ENCODE measurements at places on chromosomes 1 and 21.

DNA sequence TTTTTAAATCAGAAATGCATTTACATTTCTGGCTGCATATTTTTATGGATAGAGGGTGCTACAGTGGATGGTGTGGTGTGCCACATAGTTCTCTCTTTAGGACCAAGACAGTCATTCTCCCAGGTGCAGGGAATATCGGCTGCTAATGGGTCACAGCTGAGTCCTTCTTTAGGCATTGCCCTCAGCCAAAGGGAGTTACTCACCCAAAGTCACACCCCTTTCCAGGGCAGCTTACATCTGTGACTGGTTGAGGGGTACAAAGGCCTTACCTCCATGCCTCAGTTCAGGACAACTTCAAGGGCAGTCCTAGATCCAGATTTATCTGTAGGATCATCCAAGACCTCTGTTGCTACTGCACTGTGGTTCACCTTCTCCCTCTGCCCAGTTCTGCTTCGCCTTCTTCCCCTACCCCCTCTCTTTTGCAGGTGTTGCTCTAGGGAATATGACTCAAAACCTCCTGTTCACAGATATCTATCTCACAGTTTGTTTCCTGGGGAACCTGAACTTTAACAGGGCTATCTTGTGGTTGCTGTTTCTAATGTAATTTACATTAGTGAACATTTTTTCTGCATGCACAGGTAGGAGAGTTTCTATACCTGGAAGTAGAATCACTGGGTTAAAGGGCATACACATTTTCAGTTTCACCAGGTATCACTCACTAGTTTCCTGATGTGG, 413.9 kb downstream of the RPS6KC1 start:
- no peak for DNase-seq

DNA sequence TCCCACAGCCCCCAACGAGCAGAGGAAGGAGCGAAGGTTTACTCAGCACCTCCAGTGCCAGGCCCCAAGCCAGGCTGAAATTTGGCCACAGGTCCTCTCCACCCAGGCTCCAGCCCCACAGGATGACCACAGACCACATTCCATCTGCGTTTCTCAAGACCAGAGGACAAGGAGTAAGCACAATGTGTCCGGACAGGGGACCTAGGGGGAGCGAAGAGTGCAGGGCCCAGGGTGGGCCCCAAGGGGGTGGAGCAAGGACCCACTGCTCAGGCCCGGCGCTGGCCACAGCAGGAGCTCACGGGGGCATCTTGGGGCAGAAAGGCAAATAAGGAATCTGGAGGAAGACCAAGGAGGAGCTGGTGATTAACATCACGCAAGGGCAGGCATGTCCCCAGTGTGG, 100.5 kb downstream of the NPHP4 start:
- DNase-seq: no peak

DNA sequence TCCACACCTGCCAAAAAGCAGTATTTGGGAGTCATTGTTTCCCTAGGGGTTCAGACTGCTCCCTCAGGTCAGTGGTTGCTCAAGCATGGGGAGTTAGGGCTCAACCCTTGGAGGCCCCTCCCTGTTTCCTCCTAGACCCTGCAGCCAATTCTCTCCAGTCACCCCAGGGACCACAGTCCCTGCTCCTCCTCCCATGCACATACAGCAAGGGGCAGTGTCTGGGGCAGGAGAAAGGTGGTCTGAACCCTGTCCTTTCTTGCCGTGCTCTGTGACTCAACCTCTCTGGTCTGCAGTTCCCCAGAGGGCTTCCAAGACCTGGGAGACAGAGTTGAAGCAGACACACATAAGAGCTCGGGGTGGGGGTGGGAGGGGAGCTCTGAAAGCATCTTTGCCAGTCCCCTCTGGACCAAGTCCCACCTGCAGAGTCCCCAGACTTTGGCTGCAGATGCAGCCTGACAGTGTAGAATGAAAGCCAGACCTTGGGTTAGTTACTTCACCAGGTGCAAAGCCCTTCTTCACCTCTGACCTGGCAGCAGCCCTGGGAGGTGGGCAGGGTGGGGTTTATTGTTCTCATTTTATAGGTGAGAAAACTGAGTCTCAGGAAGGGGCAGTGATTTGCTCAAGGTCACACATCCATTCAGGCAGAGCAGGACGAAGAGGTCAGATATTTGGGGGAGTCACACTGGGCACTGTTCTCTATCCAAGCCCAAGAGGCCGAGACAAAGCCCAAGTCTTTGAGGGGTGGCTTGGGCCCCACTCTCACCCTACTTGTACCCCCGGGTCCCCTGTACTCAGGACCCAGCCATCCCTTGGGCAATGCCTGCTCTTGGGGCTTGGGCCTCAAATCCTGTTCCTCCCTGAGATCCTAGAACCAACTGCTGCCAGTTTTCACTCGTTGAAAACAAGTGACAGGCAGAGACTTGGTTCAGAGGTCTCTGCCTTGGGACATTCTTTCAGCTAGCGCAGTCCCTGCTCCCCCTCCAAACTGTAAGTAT, 748 bp downstream of the PDZK1IP1 start:
- no peak for DNase-seq

DNA sequence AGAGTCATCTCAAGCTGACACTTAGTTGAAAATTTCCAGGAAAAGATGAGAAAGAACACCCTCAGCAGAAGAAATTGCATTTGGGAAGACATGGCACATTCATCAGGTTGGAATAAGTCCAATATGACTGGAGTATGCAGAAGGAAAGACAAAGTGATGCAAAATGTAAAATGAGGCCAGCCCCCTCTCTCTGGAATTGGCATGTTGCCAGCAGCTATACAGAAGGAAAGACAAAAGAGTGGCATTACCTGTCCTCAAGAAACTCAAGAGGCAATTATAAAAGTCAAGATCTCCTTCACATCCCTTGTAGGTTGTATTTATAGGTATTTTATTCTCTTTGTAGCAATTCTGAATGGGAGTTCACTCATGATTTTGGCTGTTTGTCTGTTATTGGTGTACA, 426.3 kb downstream of the AGBL4 start:
- no peak for DNase-seq

GRCh38 chr1:217542136-217542777, 88.6 kb downstream of the GPATCH2 start:
- DNase-seq: no peak

GRCh38 chr21:21200103-21200938, 202.1 kb downstream of the NCAM2 start:
- no peak for DNase-seq

DNA sequence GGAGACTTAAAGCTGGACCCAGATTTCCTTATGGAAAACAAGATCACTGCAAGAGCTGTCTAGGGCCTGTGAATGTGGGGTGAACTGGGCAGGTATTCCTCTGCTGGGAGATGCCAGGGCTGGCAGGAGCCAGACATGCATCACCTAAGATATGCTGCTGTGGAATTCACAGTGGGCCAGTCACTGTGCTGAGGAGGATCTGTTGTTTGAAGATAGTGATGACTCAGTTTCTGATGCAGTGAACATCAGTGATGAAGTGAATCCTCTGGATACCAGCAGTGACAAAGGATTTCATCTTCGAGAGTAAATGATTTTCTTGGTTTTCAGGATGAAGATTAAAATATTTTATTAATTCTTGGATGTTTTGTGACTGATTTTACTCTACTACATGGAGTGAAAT, 29.9 kb upstream of the CAMSAP2 start:
- no peak for DNase-seq

DNA sequence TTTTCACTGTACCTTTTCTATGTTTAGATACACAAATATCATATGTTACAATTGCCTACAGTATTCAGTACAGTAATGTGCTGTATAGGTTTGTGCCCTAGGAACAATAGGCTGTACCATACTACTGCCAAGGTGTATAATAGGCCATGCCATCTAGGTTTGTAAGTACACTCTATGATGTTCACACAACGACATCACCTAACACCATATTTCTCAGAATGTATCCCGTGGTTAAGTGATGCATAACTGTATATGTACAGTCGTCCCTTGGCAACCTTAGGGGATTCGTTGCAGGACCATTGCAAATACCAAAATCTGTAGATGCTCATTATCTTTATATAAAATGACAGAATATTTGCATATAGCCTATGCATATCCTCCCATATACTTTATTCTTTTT, 5.8 kb upstream of the SSR2 start:
- no peak for DNase-seq

- DNase-seq: no peak
Observed at GRCh38 chr1:76027341-76027740, 47.2 kb upstream of the ST6GALNAC3 start.

DNA sequence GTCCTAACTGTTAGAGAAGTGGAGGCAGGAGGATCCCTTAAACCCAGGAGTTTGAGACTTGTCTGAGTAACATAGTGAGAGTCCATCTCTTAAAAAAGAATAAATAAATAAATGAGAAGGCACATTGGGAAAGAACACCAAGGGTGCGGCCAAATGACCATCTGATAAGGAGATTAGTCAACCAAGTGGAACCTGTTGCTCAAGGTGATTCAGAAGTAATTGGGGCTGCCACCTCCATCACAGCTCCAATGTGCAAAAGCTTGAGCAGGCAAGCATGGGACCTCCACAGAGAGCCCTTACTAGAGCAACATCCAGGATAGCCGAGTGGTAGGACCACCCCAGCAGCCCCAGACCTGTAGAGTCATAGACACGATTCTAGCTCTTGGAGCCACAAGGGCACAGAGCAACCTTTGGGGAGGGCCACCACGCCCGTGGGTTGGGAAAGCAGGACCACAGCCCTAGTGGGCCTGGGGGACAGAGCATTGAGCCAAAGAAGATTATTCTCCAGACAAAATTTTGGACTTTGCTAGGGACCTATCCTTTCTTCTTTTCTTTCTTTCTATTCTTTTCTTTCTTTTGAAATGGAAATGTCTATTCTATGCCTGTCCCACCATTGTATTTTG, 40.9 kb downstream of the KCNK1 start:
- no peak for DNase-seq

DNA sequence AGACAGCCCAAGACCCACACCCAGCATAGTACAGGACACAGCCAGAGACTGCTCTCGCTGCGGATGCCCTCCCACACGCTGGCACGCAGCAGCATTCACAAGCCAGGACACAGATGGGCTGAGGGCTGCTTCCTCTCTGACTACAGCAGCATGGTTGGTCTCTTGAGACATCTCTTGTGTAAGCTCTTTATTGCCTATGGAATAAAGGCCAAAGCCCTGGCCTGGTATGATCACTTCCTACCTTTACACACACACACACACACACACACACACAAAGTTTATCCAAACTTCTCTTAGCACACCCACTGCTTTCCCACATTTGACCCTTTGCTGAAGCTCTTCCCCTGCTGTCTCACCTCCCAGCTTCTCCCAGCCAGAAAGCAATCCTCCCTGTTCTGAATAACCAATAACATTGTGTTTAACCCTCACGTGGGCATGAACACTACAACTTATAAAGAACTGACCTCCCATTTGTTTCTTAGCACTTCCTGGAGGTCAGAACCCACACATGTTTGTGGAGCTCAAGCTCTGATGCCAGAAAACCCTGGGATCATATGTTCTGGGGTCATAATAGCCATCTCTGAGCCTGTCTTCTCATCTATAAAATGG, 1.2 kb upstream of the LUZP1 start:
- no peak for DNase-seq

GRCh38 chr1:8283058-8283884, 34.6 kb upstream of the SLC45A1 start:
- no peak for DNase-seq

DNA sequence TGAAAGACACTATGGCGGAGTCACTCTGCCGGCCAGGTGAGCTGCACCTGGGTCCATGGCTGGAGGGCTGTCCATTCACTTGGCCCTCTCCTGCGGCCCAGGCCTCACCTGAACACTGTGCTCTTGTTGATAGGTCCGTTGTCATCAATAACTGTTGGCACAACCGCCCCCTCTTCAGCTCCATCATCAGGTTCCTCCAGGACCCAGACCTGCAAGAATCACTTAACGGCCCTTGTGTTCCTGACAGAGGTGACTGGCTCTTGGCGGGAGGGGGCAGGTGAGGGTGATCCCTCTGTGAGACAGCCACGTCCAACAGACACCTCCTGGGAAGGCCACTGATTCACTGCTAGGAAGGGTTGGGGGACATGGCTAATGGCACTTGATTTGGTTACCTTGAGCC, 54.9 kb downstream of the INAVA start:
- DNase-seq: no peak

GRCh38 chr1:157961805-157962762, 31.4 kb upstream of the KIRREL1 start:
- no peak for DNase-seq

DNA sequence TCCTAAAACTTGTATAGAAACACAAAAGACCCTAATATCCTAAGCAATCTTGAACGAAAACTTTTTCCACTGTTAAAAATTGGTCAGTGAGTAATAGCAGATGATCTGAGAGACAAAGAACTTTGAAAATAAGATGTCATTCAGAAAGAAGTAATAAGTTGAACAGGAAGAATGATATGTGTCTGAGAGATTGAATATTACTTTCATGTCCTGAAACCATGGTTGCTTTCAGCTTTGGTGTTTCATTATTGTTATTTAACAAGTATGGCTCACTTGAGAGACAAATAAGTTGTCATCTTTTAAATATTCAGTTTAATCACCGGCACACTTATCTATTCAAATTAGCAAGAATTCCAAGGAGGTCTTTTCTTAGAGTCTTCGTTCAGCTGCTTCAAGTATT, 11.4 kb downstream of the PRKACB start:
- DNase-seq: no peak

DNA sequence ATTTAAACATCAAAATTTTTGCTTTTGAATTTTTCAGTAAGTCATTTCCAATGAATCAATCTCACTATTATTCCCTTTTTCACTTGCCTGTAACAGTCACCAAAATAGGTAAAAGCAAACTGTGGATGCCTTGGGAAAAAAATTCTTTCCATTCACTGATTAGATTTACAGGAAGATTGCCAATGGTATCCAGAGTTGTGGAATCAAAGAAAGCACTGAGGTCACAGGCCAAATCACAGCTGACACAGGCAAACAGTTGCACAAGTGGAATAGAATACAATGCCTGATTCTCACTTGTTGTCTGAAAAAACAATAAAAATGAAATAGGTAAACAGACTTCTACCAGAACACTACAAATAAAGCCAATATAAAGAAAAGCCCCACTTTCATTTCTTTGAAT, 48.4 kb downstream of the LTN1 start:
- no peak for DNase-seq

DNA sequence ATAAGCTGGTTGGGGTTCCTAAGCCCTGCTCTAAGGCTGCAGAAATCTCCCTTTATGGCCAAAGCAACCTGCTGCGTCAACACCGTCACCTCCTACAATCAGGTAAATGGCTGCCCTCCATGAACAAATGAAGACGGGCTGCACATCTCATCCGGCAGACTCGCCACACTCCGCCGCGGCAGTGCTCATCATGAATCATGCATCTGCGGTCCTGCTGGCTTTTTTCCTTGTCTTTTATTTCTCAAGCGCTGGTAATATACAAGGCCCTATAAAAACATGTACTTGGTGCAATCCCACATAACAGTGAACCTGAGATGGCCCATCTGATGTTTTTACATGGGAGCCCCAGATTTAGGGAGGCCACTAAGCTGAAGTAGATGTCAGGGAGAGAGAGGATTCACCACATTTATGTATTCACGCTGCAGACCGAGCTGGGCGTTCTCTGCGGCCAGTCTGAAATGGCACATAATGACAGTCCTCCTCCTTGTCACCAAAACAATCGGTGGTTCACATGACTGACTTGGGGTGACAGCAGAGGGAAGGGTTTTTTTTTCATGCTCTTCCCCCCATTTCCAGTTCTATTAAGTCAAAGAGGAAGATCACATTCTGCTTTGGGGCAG, 91.6 kb downstream of the KAZN start:
- no peak for DNase-seq

- DNase-seq: no peak
Observed at GRCh38 chr1:37923551-37923889, 23.3 kb downstream of the INPP5B start.

GRCh38 chr21:26282058-26282457, 111.5 kb upstream of the APP start:
- no peak for DNase-seq

- DNase-seq: no peak
Observed at GRCh38 chr21:25895565-25896205, 160.9 kb downstream of the GABPA start.
